ENCODE measurements at places on chromosomes 11 and 22.

DNA sequence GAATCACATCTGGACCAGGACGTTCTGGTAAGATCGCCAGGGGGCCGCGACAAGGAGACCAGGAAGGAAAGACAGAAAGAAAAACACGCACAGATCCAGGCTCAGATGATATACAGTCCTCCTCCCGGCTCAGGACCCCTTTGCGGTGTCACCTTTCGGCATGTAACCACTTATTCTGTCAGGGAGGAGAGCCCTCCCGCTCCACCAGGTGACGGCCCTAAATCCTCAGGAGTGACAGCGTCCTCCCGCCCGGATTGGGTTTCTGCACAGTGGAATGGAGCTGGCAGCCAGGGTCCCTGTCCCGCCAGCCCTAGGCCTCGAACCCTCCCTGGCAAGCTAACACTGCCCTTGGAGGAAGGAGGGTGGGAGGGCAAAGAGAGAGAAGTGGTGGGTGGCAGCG lies 24.3 kb upstream of the KCNQ1OT1 start:
- DNase-seq: no peak

- DNase-seq: no peak
Observed at GRCh38 chr11:45704635-45705034, 39.2 kb upstream of the CHST1 start.

DNA sequence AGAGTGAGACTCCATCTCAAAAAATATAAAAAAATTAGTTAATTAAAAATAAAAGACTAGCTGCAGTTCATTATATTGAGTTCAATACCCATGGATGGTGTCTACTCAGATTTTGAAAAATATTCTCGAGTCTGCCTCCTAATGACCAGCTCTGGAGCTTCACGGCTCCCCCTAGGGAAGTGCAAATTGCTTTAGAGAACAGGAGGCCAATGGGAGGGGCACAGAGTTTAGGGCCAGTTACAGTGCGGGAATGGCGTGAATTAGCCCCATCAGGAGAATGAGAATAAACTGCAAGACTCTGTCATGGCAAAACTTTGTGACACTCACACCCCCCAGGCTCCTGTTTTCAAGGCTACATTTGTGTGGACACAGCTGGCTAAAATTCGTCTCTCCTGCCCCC lies 4.6 kb downstream of the FGF4 start:
- no peak for DNase-seq

- no peak for DNase-seq
Observed at GRCh38 chr22:30190574-30190973, 56.0 kb downstream of the LIF start.

GRCh38 chr22:49678842-49679170 lies 148.9 kb downstream of the BRD1 start:
- DNase-seq: no peak

DNA sequence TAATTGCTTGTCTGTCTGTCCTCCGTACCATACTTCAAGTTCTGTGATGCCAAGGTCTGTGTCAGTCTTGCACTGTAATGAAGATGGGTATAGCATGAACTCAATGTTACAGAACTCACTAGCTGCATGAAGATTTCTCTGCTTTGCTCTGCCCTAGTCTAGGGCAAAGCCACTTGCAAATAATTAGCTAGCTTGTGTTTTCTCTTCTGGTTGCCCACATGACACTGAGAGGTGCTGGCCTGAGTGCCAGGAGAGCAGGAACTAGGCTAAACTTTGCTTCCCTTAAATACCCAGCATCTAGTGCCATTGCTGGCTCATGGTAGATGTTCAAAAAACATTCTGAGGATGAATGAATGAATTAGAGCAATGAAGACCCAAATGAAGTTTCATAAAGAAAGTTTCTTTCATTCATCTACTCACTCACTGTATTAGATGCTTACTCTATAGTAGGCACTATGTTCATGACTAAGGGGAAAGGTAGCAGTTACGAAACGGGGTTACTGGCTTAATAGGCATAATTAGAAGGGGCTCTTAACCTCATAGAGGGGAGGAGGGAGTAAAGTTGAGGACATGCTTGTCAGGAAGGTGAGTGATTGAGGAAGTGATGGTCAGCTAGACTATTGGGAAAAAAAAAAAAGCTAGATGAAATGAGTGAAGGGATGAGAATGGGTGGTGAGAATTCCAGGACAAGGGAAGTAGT lies 4.4 kb upstream of the ENDOD1 start:
- no peak for DNase-seq

DNA sequence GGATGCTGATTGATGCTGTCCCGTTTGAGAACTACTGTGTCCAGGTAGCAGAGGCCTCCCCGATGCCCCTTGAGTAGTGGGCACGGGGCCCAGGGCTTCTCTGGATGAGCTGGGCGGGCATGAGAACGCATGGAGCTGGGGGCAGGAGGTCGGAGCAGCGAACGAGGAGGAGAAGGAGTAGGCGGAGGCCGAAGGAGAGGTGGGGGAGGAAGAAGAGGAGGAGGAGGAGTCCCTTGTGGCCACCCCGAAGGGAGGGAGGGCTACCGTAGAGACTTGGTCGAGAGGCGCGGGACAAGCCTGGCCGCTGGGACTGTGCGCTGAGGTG lies 62.9 kb downstream of the CRYBB2 start:
- peak; percentile 0 for DNase-seq

DNA sequence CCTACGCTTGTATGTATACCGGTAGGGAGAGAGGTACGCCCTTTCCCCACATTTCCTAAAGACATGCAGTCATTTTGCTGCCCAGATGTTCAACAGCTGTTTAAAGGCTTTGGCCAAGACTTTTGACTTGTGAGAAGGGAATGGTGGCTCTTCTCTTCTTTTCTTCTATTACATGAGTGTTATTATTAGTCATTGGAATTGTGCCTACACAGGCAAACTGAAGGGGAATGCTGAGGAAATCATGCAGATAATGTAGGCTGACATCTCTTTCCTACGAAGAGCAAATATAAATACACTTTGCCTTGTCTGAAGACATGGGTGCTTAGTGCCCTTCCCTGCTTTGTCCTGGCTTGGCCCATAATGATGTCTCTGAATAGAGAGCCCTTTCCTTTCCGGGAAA lies 194.3 kb upstream of the NARS2 start:
- DNase-seq: no peak

DNA sequence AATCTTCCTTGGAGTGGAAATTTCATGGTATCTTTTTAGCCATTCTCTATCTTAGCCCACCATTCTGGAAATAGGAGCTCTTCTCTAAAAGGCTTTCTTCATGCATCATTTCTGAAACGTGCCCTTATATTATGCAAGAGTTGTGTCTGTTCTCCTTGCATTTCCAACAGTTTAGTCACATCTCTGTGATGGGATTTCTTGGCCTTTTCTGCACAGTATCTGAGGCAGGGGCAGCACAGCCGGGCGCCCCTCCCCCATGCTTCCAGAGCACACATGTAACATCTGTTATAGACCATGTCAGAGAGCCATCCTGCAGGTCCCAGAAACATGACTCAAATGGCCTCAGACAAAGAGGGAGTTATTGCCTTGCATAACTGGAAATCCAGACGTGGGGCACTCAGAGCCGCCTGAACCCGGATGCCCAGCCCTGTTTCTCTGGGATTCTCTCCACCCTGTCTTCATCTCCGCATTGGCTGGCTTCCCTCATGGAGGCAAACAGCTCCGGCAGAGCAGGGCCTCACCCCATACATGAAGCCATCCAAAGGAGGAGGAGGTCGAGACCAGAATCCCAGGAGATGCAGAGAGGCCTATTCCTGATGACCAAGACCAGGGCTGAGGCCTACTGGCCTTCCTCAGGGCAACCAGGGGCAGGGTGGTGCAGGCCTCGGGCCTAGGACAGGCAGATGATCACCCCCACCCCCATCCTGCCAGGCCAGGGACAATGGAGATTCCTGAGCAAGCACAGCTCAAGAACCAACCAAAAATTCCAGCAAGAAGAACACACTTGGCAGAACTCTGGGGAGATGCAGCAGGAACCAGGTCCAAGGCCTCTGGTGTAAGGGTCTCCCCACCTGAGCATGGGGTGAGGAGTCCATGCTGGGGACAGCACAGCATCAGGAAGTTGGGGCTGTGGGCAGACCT lies 61.3 kb downstream of the IGLL5 start:
- DNase-seq: peak; percentile 68

- no peak for DNase-seq
Observed at GRCh38 chr11:44199298-44199697, 103.8 kb downstream of the EXT2 start.

DNA sequence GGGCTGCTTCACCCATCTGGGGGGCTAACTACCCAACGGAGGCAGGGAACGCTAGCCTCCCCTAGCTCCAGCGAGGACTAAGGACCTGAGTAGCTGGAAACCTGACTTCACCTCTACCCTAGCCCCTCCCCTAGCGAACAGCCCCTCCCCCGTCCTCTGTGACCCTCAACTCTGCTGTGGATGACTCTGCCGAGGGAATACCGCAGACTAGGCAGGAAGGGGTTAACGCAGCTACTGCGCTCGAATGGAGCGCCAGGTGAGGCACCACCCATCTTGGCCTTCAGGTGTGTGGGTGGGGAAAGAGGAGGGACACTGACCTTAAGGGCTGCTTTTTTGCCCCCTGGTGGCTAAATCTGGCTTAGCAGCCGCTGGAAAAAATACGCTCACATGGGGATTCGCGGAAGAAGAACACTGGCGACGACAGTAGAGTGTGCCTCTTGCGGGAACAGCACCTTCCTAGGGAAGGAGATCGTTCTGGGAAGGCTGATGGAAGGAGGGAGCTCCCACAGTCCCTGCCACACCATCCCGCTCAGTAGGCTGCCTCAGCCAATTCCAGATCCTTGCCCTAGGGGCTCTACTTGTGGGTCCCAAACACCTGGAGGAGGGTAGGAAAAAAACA lies 4.5 kb upstream of the BCL9L start:
- peak; percentile 76 for DNase-seq

DNA sequence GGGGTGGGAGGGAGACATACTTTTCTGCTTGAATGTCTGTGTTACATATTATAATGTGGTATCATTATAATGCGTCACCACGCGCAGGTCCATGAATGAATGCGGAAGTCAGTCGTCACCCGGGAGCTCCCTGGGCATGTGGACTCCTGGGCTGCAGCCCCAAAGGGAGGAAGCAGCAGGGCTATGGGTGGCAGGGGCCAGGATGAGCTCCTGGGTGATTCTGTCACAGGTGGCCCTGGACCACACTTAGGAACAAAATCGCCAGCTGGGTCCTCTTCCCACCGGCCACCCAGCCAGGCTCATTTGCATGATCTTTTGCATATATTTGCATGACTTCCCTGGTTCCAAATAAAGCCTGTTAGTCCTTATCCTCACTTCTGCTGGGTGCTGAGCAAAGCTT lies 51.2 kb downstream of the KCNJ4 start:
- DNase-seq: no peak

DNA sequence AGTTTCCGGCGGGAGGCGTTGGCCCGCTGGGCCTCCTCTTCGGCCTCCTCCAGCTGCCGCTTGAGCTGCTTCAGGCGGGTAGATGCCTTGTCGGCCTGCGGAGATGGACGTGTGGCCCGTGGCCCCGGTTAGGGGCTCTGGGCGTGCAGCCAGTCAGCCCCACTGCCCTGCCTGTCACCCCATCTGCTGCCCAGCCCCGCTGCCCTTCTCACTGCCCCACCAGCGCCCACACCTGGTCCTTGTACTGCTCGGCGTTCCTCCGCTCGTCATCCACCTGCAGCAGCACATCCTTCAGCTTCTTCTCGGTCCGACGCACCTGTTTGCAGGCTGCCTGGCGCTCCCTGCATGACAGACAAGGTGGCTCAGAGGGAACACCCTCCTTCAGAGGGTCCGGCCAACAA lies 31.2 kb downstream of the APOL1 start:
- DNase-seq: no peak

DNA sequence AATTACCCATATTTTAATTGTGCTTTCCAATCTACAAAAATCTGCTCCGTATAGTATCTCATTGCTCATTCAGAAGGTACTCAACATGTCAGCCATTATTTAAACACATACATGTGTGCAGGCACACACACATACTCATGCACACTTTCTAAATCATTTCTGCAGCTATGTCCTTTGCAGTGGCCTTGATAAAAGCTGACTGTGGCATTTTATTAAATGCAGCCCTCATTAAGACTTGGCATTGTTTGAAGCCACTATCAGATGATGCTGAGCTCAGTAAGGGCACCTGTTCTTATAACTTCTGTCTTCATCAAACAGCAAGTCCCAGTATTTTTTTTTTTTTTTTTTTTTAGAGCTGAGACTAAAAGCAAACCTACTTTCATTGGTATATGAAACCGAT lies 1071.9 kb upstream of the CCDC90B start:
- DNase-seq: no peak

GRCh38 chr11:16779436-16779835 lies 41.0 kb downstream of the C11orf58 start:
- DNase-seq: no peak

- DNase-seq: no peak
Observed at GRCh38 chr22:41539146-41540005, 4.9 kb downstream of the POLR3H start.

DNA sequence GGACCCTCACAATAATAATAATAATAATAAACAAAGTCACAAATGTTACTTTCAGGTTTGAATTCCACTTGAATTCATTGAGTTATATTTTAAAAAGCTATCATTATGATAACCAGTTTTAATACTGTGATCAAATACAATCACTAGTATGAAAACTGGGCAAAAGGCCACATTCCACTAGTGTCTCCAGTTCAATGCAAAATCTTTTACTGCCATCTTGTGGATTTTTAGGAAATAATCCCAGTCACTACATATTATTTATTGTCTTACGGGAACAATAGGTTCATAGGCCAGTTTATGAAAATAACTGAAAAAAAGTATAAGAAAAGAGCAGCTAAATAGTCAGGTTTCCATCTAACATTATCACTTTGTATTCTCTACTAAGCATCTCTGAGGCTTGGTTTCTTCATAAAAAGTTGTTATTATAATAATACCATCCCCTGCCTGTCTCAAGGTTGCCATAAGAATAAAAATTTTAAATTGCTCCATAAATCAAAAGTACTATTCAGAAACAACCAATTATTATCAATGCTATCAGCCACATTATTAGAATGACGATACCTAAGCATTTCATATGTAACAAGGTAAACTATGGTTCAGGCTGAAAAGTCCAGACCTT lies 533.9 kb upstream of the CCDC90B start:
- peak; percentile 82 for DNase-seq

- no peak for DNase-seq
Observed at GRCh38 chr11:1691878-1692707, 4.9 kb upstream of the KRTAP5-6 start.

DNA sequence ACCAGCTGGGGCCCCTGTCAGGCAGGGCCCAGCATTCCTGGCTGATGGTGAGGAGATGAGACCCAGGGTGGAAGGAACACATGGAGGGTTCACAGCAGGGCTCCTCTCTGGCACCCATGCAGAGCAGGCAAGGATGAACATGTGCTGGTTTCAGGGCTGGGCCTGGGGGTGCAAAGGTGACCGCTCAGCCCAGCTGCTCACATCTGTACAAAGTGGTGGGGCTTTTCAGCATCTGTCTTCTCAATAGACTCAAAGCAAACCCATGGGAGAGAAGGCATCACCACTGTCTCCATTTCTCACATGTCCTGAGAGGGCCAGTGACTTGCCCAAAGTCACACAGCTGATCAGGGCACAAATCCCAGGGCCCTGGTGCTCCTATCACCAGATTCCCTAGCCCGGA lies 27.3 kb upstream of the TCF20 start:
- no peak for DNase-seq

DNA sequence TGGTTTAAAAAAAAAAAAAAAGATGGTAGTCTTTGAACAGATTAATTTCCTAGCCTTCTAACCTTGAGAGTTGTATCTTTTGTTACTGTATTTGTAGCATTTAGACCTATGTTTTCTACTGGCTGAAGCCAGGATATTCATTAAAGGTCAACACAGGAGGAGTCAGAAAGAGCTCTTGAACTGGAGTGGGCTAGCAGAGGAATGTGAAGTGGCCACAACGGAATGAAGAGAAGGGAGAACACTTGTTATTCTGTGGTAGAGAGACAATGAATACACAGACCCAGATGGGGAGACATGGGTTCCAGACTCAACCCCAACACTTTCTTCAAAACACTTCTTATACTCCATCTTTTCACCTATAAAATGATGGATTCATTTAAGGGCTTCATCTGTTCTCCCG lies 88.1 kb downstream of the RELT start:
- peak; percentile 11 for DNase-seq

Data from cardiac muscle cell (in vitro differentiated cells and primary cell).